CD4-positive, alpha-beta T cell treated with Interleukin-4 for 1 hour (primary cell): ENCODE measurements at places on chromosomes 4 and X.
A peak's percentile ranks its signal among the peaks of the same experiment; 100 is the strongest.

GRCh38 chr4:168362025-168362401, 43.5 kb upstream of the DDX60 start:
- no peak for DNase-seq

GRCh38 chr4:22417408-22417807, 98.5 kb downstream of the ADGRA3 start:
- DNase-seq, result no peak

DNA sequence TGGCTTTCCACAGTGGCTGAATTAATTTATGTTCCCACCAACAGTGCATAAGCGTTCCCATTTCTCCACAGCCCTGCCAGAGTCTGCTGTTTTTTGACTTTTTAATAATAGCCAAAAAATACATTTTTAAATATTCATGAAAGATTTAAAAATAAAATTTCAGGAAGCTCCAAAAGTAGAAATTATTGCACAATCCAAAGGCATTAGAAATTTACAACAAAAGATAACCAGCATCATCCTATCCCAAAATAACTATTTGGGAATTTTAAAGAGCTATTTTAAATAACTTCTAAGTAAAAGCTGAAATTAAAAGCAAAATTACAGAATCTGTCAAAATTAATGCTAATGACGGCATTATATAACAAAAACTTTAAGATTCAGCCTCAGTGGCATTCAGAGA, 131.5 kb downstream of the QDPR start:
- no peak for DNase-seq

DNA sequence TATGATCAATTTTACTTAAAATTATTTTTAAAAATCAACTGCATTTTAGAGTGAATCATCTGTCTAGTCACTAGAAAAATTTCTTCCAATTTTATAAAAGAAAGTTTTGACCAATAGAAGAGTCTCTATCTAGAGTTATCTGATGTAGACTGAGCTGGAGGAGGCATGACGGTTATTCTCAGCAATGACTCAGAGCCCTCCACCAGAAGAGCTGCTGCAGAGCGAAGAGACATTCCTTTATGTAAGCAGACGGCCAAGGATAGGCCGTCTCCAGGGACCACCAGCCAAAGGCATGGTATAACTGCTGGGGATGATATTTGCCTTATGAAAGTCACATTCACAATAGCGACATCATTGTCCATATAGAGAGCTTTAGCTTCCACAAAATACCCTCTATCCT, 23.0 kb downstream of the LDB2 start:
- DNase-seq, result no peak

DNA sequence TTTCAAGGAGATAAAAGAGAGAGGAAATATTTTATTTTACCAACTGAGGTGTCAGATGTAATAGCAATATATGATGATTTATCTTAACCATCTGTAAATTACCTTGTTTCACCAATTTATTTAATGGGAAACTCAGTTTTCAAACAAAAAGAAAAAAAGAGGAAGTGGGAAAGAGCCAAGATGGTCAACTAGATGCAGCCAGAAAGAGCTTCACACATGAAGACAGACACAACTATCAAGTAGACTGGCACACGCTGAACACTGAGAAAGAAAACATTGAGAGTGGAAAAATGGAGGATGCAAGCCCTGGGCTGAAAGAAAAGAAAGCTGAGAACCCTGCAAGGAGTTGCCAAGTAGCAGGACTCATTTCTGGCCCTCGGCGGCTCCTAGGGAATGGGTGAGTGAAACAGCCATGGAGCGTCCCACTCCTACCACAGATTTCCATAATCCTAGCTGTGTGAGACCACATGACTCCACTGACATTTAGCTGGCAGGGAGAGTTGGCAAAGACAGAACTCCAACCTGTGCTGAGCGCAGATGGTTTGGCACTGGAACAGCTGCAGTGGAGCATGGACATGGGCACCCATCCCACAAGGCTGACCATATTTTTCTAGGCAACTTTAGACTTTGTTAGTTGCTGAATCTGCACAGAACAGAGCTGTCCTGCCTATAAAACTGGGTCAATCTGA, 409.3 kb downstream of the FAM47B start:
- no peak for DNase-seq

- DNase-seq, result no peak
These were observed 39.6 kb downstream of the TRMT44 start for GRCh38 chr4:8480221-8480620.

GRCh38 chr4:114890773-114891172, 222.6 kb downstream of the NDST4 start:
- no peak for DNase-seq

DNA sequence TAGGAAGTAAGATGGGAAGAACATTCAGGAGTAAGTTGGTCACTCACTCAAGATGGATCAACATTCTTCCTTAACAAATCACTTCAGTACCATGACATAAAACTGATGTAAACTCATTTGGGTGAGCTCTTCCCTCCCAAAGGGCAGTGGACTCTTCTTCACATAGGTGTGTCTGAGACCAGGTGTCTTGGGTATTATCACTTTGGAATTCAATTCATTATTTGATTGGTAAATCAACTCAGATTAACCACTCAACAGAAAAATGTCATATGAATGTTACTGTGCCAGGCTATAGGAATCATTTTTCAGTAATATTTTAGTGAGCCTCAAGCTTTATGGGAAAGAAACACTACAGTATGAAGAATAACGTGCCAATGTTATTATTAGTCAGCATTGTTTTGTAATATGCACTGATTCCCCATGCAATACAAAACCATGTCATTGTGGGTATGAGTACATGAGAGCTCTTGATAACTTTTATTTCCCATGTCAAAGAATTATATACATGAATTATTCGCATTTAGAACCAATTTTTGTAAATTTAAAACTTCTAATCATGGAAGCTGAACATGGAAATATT, 58.6 kb upstream of the ETNPPL start:
- DNase-seq, result no peak

GRCh38 chr4:67250131-67250896, 295.0 kb downstream of the CENPC start:
- DNase-seq, result no peak

- no peak for DNase-seq
These were observed 243.0 kb downstream of the PALLD start for GRCh38 chr4:168739886-168740285.

GRCh38 chrX:36543499-36543898, 464.7 kb upstream of the FAM47C start:
- DNase-seq, result no peak

DNA sequence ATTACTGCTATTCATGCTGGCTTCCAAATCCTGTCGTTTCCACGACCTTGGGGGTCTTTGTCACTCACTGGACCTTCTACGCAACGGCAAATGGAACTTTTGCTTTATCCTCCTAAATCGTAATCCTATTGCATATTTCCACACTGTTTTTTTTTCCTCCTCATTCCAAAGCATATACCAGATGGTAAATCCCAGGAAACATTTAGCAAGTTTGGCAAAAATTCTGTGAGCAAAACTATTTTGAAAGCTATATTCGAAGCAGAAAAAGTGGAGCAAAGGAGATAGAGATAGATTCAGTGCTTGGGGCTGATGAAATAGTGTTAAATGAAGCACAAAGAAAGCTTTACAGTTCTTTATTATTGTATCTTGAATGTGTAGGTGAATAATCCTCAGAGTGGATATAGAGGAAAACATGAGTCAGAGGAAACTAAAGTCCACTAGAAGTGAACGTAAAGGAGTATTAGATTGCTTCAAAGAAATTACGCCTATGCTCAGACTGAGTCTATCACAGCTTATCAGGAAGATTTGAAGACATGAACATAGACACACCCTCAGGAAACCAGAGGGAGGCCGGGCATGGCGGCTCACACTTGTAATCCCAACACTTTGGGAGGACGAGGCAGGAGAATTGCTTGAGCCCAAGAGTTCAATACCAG, 50.2 kb upstream of the FAM9A start:
- DNase-seq, result no peak

DNA sequence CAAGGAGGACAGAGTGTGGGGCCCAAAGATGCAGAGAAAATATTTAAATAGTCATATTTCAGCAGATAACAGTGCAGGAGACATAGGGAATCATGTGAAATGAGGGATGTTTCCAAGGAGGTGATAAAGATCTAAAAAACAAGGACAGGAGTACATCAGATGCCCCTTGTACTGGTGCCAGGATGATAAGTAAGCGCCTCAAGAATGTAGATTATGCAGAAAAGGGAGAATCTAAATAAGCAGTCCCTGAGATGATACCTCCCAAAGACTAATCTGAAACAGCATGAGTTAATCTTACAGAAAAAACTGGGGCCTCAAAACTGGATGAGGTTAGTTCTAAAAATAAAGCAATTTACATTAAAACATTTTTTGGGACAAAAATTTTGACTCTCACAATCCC, 136.1 kb upstream of the WDFY3 start:
- DNase-seq, result no peak

DNA sequence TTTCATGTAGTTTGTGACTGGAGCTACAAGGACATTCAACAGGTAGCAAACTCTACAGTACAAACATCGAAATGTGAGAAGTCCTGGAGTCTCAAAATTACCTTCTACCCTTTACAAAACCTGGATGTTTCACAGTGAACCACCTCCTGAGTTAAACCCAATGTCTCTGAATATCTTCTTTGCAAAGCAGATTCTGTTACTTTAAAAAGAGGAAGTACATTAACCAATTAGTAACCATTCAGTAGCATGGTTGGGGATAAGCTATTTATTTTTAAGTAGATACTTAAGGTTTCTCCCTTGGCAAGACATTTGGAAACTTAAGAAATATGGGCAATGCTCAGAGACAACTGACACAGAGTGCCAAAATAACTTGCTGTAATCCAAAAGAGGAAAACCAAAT, 371.9 kb upstream of the NWD2 start:
- DNase-seq, result no peak

- no peak for DNase-seq
These were observed 172.5 kb downstream of the RAP1GDS1 start for GRCh38 chr4:98433691-98434090.

- peak; percentile 5 for DNase-seq
These were observed 56.4 kb downstream of the RWDD4 start for GRCh38 chr4:183602557-183603027.

- DNase-seq, result no peak
These were observed 44.3 kb upstream of the PPP2R3B start for GRCh38 chrX:431056-431455.

- no peak for DNase-seq
These were observed 18.7 kb downstream of the SEPSECS start for GRCh38 chr4:25141592-25141991.

GRCh38 chr4:76182463-76182862, 31.2 kb downstream of the SCARB2 start:
- DNase-seq, result no peak

- DNase-seq, result no peak
These were observed 24.0 kb upstream of the SMIM14 start for GRCh38 chr4:39662683-39663082.

- no peak for DNase-seq
These were observed 94.5 kb downstream of the CASK start for GRCh38 chrX:41828826-41829225.

DNA sequence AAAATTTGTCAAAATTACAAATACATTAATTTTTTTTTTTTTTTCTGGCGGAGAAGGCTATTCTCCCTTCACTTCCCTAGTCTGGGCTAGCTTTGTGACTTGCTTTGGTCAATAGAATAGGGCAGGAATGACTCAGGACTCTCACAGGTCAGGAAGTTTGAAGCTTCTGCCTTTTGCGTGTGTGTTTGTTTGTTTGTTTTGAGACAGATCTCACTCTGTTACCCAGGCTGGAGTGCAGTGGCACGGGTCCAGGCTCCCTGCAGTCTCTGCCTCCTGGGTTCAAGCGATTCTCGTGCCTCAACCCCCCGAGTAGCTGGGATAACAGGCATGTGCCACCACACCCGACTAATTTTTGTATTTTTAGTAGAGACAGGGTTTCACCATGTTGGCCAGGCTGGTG, 55.9 kb upstream of the USP9X start:
- DNase-seq, result no peak

GRCh38 chr4:79948739-79949138, 124.3 kb downstream of the ANTXR2 start:
- no peak for DNase-seq

DNA sequence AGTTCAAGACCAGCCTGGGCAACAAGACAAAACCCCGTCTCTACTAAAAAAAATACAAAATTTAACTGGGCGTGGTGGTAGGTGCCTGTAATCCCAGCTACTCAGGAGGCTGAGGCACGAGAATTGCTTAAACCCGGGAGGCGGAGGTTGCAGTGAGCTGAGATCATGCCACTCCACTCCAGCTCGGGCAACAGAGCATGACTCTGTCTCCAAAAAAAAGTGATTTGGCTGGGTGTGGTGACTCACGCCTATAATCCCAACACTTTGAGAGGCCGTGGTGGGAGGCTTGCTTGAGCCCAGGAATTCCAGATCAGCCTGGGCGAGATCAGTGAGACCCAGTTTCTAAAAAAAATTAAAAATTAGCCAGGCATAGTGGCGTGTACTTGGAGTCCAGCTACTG, 4.1 kb downstream of the OPHN1 start:
- no peak for DNase-seq

DNA sequence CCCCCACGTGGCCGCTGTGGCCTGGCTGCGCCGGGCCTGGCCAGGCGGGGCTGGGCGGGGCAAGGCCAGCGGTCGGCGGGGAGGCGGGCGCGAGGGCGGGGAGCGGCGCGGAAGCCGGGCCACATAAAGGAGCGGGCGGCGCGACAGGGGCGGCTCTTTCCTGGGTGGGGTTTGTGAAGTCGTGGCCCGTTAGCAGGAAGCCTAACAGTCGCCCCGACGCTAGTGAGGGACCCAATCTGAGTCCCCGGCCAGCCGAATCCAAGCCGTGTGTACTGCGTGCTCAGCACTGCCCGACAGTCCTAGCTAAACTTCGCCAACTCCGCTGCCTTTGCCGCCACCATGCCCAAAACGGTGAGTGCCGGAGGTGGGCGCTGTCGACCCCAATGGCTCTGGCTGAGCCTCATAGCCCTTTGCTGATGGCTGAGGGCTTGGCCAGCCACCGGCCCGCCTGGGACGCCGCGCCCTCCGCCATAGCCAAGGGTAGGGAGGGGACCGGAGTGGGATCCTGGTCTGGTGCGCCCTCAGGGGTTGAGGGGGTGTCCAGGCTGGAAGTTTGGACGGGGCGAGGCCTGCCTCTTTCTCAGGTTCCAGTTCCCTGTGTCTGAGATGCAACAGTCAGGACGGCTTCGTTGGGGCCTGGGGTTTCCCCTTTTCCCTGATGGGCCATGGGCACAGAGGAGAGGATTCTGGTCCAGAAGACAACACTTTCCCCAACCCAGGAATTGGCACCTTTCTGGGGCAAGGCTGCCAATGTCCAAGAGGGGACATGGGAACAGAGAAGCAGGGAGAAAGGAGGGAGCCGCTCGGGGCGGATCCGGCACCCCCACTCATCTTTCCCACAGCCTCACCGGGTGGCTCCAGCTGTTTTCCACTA, at the start of gene MSN:
MSN (plus strand) TSS at position 152 of the 874 bp plus-strand sequence; CDS start at position 340, 188 bp downstream.
- peak; percentile 78 for DNase-seq

- no peak for DNase-seq
These were observed 41.1 kb downstream of the AFF2 start for GRCh38 chrX:148541584-148541940.

DNA sequence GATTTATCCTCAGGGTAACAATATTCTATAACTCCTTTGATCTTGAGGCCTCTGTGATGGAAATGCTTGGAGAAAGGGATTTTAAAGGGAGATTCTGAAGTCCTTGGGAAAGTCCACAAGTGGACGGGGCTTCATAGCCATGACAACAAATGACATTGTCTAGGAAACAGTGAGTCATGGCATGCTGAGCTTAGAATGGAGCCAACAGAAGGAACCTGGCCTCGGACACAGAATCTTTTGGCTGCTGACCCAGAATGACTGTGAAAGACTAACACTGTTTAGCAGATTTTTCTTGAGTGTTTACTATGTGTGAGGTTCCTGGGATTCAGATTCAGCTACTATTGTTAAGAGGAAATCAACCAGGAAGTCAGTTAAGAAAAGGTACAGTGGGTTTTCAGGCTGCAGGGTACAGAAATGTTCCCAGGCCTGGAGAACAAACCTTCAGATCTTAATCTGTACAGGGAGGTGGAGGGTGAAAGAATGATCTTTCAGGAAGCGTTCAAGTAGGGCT, 18.1 kb upstream of the CXCL2 start:
- DNase-seq, result no peak
